ENCODE measurements at places on chromosomes 5 and 9.

- no peaks in the 10 kb centered on the region for H3K36me3 ChIP-seq
- H3K27ac ChIP-seq, result no peak overlapping the region
- no peak for DNase-seq
Observed at GRCh38 chr5:165161204-165161603, 1655.8 kb downstream of the MAT2B start.

DNA sequence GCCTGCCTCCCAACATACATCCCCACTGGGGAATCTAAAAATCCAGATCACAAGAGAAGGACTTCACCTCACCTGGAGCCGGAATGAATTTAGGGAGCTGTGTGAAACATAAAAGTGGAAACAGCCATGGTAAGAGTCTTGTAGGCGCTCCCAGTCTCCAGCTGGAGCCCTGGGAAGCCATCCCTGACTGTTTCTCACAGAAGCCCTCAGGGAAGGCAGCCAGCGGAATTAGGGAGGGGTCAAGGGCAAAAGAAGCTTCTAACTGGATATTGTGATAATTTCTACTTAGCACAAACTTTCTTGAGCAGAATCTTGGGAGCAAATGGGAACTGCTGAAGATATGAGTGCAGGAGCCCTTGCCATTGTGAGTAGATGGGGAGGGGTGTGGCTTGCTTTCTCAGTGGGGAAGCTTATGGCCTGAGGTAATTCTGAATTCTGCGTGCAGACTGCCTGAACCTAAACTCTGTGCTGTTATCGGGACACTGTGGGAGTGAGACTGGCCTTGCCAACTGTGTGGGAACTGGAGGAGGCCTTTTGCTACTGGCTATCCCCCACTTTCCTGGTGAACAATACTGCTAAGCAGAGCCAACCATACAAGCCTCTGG is 174.4 kb upstream of the SMC2 start:
- no peaks in the 10 kb centered on the region for H3K36me3 ChIP-seq
- DNase-seq, result no peak
- H3K27me3 ChIP-seq, result no peaks in the 10 kb centered on the region
- no peaks in the 10 kb centered on the region for H3K4me1 ChIP-seq
- no peak overlapping the region for H3K4me3 ChIP-seq
- no peak overlapping the region for H3K27ac ChIP-seq

- H3K4me3 ChIP-seq, result no peak overlapping the region
- no peak for DNase-seq
- H3K36me3 ChIP-seq, result no peaks in the 10 kb centered on the region
- no peaks in the 10 kb centered on the region for H3K4me1 ChIP-seq
- H3K27ac ChIP-seq, result no peak overlapping the region
Observed at GRCh38 chr9:121984726-121985402, 108.2 kb downstream of the TTLL11 start.

DNA sequence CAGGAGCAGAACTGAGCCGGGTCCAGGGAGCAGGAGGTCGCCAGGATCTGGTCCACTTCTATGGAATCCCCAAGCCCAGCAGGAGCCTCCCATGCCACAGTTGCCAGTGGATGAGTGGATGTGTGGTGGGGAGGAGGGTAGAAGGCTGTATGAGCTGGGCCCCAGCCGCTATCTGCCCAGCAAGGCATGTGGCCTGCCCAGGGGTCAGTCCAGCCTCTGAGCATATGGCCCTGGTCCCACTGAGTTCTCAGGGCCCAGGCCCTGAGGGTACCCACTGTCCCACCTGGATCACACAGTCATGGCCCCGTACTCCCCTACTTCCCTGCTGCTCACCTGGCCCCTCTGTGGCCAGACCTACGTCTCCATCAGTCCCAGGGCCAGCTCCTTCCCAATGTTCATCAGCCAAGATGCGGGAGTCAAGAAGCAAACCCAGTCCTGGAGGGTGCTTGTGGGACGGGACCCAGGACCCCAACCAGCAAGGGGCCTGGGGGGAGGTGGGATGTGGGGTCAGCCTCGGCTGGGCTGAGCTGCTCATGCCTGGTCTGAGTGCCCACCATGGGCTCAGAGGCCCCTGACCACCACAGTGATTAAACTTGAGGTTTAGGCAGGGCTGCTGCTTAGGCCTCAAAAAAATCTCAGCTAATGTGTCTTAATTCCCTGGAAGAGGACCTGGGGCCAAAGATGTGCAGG is 152.7 kb downstream of the COL23A1 start:
- peaks cover 2% of the 10 kb centered on the region for H3K4me1 ChIP-seq
- H3K27me3 ChIP-seq, result peaks cover 7% of the 10 kb centered on the region
- no peak overlapping the region for H3K27ac ChIP-seq
- no peak for DNase-seq
- no peaks in the 10 kb centered on the region for H3K36me3 ChIP-seq

DNA sequence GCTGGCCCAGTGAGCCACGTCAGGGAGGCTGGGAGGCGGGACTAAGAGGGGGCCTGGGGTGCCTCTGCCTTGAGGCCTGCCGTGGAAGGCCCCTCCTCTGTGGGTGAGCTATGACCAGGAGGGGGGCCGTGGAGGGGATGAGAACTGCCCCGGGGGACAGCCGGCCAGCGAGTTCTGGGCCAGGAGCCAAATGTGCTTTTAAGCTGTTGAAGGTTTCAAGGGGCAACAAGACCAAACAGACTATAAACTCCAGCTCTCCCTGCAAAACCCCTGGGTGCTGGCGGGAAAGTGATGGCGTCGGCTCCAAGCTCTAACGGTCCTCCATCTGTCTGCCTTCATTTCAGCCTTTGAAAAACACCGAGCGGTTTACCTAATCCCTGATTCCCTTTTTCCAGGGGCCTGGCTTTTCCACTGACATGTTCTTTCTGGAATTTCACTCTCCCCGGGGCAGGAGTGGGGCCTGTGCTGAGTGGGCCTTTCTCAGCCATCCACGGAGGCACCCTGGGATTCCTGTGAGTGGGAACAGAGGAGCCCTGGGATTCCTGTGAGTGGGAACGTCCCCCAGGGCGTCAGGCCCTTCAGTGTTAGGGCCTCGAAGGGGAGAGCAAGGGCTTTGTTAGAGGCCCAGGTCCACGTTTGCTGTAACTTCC is 65.6 kb downstream of the COL5A1 start:
- no peak overlapping the region for H3K4me3 ChIP-seq
- H3K27me3 ChIP-seq, result no peaks in the 10 kb centered on the region
- H3K4me1 ChIP-seq, result no peaks in the 10 kb centered on the region
- no peak for DNase-seq

DNA sequence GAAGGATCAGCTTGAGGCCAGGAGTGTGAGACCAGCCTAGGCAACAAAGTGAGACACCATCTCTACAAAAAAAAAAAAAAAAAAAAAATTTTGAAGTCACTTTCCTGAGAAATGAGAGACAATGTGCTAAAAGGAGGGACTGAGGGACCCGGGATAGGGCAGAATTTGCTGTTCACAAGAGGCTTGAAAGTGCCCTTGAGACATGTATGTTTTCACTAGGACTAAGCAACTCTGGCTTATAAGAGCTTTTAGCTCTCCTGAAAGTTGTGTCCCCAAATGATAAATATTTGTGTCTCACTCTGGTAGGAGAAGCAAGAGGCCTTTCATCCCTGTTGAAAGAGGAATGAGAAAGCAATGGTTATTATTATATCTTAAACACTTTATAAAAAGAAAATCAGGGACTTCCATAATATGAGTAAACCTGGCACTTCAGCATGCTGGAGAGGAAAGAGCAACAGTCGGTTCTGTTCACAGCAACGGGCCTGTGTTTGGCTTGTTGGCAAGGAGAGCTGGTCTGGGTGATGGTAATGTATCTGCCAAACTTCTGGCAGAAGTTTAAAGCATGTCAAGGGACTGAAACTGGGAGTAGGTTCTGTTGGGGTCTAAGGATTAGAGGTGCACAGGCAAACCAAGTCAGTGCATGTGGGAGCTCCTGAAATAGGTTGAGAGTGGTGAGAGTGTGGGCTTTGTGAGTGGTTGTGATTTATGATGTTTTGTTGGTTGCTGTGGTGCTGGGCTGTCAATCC is 32.2 kb downstream of the ENTREP1 start:
- no peaks in the 10 kb centered on the region for H3K4me1 ChIP-seq
- H3K36me3 ChIP-seq, result no peaks in the 10 kb centered on the region
- H3K27ac ChIP-seq, result no peak overlapping the region
- no peaks in the 10 kb centered on the region for H3K27me3 ChIP-seq
- no peak for DNase-seq

- DNase-seq, result no peak
- no peaks in the 10 kb centered on the region for H3K27me3 ChIP-seq
- no peak overlapping the region for H3K4me3 ChIP-seq
- peaks cover 2% of the 10 kb centered on the region for H3K36me3 ChIP-seq
- no peak overlapping the region for H3K27ac ChIP-seq
Observed at GRCh38 chr9:83986765-83987401, 6.3 kb downstream of the RMI1 start.

- H3K36me3 ChIP-seq, result no peaks in the 10 kb centered on the region
- no peak for DNase-seq
- H3K4me3 ChIP-seq, result no peak overlapping the region
- no peaks in the 10 kb centered on the region for H3K4me1 ChIP-seq
- H3K27ac ChIP-seq, result no peak overlapping the region
- H3K27me3 ChIP-seq, result no peaks in the 10 kb centered on the region
Observed at GRCh38 chr9:110837401-110838005, 168.9 kb downstream of the MUSK start.

DNA sequence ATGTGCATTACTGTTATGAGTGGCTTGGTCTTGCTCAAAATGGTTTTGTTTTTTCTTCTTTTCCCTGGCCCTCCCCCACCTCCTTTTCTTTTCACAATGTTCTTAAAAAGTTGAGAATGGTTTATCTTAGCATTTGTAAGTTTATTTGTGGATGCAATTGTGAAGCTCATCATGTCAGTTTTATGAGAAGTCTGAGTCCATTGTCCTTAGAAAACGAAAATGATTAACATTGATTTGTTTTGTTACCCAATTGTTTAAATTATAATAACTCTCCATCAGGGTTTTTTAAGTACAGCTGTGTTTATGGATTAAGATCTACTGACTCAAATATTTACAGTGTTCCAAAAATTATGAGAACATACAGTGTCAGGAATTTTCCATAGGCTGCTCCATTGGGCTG is 511.3 kb upstream of the PAPPA start:
- no peak for DNase-seq
- H3K27ac ChIP-seq, result no peak overlapping the region
- H3K36me3 ChIP-seq, result no peaks in the 10 kb centered on the region
- H3K27me3 ChIP-seq, result no peaks in the 10 kb centered on the region

DNA sequence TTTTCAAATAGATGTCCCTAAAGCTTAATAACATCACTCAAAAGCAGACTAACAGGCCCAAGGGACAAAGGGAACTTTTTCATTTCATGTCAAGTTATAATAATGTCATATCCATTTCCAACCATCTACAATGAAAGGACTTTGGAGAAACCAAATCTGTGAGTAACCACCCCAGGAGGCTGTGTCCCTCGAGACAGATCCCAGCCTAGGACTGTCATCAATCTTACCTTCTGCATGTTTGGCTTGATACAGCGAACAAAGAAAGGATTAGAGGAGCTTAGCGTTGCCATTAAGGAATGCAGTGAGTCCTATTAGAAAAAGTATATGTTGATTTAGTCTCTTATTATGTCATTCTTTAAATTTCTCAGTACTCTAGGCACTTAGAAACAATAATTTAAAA is 137.8 kb upstream of the RETREG1 start:
- H3K27ac ChIP-seq, result no peak overlapping the region
- no peaks in the 10 kb centered on the region for H3K27me3 ChIP-seq
- no peaks in the 10 kb centered on the region for H3K36me3 ChIP-seq
- no peak for DNase-seq

GRCh38 chr5:66362046-66362445 is 217.9 kb downstream of the SREK1 start:
- H3K27ac ChIP-seq, result no peak overlapping the region
- no peak for DNase-seq
- no peaks in the 10 kb centered on the region for H3K36me3 ChIP-seq

DNA sequence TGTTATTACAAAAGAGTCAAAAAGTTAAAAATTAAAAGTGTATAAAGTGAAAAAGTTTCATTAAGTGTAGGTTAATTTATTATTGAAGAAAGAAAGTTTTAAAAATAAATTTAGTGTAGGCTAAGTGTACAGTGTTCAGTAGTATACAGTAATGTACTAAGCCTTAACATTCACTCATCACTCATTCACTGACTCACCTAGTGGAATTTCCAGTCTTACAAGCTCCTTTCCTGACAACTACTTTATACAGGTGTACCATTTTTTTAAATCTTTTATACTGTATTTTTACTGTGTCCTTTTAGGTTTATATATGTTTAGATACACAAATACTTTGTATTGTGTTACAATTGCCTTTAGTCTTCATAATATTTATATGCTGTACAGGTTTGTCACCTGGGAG is 530.2 kb upstream of the FAM174A start:
- no peak overlapping the region for H3K4me3 ChIP-seq
- H3K4me1 ChIP-seq, result no peaks in the 10 kb centered on the region
- no peak overlapping the region for H3K27ac ChIP-seq

DNA sequence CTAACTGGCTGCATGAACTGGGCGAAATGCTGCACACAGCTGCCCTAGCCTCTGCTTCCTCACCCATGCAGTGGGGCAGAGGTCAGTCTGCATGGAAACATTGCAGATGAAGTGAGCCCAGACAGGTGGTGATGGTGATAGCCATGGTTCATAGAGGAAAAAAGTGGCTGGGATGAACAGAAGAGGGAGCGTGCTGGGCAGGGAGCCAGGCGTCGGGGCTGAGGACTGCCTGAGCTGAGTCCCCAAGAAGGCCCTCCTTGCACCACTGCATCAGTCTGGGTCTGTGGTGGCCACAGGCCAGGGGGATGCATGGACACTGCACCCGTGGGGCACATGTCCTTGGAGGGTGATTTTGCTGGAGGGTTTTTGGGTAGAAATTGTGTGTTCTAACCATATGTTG is 80.5 kb downstream of the AMBP start:
- H3K4me1 ChIP-seq, result peaks cover 2% of the 10 kb centered on the region
- DNase-seq, result no peak
- H3K36me3 ChIP-seq, result no peaks in the 10 kb centered on the region
- H3K27ac ChIP-seq, result no peak overlapping the region

- no peaks in the 10 kb centered on the region for H3K36me3 ChIP-seq
- no peak for DNase-seq
- no peak overlapping the region for H3K27ac ChIP-seq
- H3K27me3 ChIP-seq, result no peaks in the 10 kb centered on the region
- no peak overlapping the region for H3K4me3 ChIP-seq
Observed at GRCh38 chr5:96315431-96315830, 117.6 kb downstream of the PCSK1 start.

DNA sequence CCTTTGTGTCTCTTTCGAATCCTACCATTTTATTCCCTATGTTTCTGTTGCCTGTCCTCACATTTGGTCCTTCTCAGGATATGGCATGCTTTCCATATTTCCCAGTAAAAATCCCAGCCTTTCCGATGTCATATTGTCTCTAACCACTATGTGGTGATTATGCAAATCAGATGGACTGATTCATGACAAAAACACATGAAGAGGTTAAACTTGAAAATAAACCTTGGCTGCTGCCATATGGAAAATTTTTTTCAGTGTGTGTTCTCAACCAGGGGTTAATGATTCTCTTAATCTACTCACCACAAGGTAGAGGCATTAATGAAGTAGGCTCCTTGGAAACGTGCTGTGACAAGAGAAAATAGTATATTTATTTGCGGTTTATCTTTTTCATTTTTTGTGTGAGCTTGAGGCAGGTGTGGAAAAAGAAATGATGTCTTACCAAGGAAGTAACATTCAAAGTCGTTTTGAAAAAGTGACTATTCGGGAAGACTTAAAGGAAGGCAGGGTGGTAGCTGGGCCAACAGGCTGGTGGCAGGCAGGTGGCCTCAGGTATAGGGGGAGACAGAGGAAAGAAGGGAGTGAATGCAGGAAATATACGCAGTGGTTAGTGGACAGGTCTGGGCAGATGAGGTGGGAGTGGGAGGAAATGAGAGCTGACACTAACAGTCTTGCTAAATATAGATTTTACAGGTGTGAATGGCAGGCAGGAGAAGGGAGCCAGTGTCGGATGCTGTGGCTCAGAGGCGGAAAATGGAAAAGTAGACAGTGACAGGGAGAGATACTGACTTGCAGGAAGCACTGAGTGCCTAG is 46.2 kb downstream of the DMRT2 start:
- H3K4me1 ChIP-seq, result no peaks in the 10 kb centered on the region
- no peak overlapping the region for H3K27ac ChIP-seq
- no peaks in the 10 kb centered on the region for H3K36me3 ChIP-seq
- no peak for DNase-seq
- H3K4me3 ChIP-seq, result no peak overlapping the region

All from CD4-positive, alpha-beta T cell (primary cell).